MV-4-11 (cell line): ENCODE measurements at places on chromosomes 11 and 22.

- no peak for DNase-seq
Observed at GRCh38 chr22:41808400-41808799, 7.9 kb downstream of the CCDC134 start.

DNA sequence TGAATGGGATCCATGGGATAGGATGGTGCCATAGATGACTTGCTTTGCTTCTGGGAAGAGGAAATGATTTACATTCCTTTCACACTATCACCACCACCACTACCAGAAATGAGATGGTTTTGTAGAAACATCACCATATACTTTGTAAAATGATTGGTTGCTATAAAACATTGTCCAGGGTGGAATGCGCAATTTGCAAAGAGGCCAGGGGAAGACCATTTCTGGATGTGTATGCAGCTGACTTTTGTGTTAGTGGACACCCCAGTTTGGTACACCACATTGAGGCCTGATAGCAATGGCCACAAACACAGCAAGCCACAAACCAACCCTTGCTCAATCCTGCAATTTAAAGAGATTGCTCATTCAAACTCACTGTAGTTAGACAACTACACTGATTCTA lies 56.7 kb upstream of the RCN1 start:
- peak; percentile 61 for DNase-seq

- DNase-seq: peak; percentile 73
Observed at GRCh38 chr11:114081641-114082414, 22.3 kb downstream of the ZBTB16 start.

GRCh38 chr11:3959015-3959902 lies 103.8 kb downstream of the STIM1 start:
- no peak for DNase-seq

- DNase-seq: no peak
Observed at GRCh38 chr11:65445604-65446445, 23.2 kb downstream of the NEAT1 start.

- peak; percentile 56 for DNase-seq
Observed at GRCh38 chr11:2196970-2197770, 25.6 kb upstream of the TH start.

- DNase-seq: no peak
Observed at GRCh38 chr11:123382555-123383074, 47.5 kb upstream of the GRAMD1B start.

DNA sequence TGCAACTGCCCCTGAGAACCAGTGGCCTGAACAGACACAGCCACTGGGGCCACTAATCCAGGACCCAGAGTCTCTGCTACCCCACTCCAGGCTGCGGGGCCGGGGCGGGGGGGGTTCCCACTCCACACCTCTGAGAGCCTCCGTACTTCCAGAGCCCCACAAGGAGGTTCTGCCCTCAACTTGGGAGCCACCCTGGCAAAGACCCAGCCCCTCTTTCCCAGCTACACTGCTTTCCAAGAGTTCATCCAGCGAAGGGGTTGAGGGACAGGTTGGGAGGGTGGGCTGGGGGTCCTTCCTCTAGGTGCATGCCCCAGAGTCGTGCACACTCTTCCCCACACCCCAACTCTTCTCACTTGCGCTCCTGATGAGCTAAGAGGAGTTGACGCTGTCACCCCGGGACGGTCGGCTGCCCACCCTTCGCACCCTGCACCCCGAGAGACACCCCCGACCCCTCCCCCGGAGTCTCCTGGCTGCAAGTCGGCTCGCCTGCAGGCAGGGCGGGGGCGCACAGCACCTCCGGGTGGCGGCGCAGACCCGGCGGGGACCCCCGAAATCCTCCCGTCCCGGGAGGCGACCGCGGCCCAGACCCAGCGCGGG lies 531 bp downstream of the RAB3IL1 start:
- DNase-seq: no peak

DNA sequence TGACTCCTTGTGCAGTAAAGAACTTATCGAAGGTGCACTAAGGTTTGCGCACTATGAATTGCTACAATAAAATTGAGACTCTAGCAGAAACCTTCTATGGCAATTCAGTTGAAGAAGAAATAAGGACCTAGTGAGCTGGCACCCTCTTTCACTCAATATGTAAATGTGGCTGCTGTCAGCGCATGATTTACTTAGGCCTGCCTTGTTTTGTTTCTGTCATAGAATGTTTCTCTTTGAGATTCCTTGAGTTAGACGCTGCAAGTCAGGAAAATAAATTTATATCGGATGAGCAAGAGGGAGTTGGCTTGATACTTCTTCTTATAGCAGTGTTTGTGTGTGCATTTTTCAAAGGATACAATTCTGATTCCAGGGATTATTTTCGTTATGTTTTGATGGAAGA lies 322.1 kb downstream of the BLID start:
- DNase-seq: no peak

DNA sequence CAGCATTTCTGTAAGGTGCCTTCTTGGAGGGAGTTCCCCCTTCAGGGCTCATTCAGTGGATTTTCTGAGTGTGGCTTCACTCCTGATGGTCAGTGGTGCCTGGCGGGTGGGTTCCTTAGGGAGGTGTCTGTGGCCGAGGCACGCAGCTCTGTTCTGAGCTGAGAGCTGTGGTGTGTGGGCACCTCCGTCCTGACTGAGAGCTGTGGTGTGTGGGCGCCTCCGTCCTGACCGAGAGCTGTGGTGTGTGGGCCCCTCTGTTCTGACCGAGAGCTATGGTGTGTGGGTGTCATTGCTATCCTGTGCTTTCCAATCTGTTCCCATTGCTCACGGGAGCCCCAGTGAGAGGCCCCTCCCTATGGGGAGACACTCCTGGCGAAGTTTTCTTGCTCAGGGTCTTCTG lies 39.8 kb downstream of the MUC6 start:
- DNase-seq: no peak

- DNase-seq: no peak
Observed at GRCh38 chr22:30170129-30170528, 76.4 kb downstream of the LIF start.

- DNase-seq: peak; percentile 30
Observed at GRCh38 chr11:14973621-14974514, 1.7 kb upstream of the CALCA start.

- DNase-seq: no peak
Observed at GRCh38 chr11:19675397-19675796, 37.2 kb upstream of the NAV2 start.

- DNase-seq: no peak
Observed at GRCh38 chr11:125224391-125225021, 60.0 kb downstream of the PKNOX2 start.

GRCh38 chr11:34787348-34787747 lies 128.8 kb downstream of the APIP start:
- DNase-seq: no peak

DNA sequence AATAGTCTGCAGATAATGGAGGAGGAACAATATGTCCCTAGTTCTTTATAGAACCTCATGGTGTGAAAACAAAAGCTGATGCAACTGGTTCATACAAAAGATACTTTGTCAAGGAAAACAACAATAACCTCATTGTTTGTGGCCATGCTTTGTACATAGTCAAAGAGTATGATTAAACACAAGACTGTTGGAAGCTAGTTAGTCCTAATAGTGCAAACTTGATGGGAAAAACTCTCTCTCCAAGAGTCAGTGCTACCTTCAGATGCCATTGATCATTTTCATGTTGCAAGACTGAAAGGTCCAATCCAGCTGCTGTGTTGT lies 20.1 kb upstream of the PLAAT2 start:
- no peak for DNase-seq

- no peak for DNase-seq
Observed at GRCh38 chr11:99739464-99740089, 718.8 kb downstream of the CNTN5 start.

DNA sequence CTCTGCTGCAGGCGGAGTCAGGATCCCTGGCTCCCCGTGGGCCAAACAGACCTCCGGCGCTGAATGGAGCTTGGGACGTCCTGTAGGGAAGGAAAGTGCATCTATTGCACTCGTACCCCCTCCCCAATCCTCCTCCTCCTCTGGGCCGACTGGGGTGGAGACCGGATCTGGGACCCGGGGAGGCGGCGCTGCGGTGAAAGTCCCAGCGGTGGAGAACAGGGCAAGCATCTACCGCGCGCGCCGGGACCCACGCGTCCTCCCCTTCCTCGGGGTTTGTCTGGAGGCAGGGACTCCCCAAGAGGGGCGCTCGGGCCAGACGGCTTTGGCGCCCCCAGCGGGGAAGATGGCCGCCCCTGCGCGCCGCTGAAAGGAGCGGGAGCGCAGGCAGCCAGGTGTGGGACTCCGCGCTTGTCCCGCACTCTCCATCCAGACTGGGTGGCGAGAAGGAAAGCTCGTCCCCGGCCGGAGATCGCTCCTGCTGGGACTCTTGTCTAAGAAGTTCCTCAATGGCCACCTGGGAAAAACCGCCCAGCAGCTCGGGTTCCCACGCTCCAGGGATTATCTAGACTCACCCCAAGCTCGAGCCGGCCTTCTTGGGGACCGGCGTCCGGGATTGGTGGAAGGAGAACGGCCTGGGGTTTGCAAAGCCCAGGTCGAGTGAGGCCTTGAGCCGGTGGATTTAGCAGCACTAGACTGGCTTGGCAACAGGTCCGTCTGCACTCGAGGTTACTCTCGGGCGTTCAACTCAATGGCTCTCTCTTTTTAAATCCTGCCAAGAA lies 718 bp downstream of the FADS2 start:
- peak; percentile 14 for DNase-seq

DNA sequence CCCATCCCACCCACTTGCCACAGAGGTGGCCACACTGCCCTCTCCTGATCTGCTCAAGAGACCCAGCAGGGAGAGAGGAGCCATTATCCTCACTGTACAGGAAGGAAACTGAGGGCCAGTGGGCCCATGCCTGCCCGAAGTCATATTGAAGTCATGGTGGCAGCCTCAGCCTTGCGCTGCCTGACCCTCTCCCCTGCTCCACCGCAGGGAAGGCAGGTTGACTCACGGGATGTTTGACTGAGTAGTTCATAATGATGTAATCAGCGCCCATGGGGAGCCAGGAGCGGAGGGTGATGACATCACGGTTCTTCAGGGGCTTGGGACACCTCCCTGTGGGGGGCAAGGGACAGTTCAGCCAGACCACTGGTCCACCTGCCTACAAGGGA lies 6.1 kb upstream of the ARAP1 start:
- no peak for DNase-seq

DNA sequence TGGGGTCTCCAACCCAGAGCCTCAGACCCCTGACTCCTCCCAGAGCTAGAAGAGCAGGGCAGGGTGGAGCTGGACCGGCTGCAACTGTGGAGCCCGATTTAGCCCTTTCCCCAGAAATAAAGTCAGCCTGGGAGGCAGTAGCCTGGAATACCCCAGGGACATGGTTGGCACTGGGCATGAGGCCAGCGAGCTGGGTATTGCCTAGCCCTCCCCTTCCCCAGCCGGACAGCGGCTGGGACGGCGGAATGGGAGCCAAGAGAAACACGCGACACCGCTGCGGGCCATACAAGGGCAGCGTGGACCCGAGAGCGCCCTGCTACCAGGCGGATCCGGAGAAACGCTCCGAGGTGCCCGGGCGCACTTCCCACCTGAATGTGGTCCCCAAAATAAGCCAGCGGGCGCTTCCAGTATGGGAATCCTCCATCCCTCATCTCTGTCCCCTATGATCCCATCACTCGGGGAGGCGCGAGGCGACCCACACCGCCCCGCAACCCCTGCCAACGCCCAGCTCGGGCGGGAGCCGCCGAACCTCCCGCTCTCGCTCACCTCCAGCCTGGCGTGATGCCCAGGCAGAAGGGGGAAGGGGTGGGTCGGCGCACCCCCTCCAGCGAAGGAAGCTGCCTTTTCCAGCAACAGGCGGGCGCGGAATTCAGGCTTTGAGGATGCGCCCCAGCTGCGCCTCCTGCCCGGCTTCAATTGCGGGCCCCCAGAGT lies 758 bp downstream of the MCAM start:
- no peak for DNase-seq

DNA sequence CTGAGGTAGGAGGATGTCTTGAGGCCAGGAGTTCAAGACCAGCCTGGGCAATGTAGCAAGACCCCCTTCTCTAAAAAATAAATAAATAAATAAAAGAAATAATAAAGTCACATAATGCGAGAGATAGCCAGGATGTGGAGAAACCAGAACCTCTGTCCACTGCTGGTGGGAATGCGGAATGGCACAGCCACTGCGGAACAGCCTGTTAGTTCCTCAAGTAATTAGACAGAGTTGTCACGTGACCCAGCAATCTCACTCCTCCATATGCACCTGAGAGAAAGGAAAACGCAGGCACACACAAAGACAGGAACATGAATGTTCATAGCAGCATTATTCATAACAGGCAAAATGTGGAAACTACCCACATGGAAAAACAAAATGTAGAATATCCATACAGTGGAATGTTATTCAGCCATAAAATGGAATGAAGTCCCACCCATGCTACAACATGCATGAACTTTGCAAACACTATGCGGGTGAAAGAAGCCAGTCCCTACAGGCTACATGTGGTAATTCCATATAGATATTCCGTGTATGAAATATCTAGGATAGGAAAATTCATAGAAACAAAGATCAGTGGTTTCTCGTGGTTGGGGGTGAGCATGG lies 27.4 kb downstream of the LIF start:
- DNase-seq: no peak

DNA sequence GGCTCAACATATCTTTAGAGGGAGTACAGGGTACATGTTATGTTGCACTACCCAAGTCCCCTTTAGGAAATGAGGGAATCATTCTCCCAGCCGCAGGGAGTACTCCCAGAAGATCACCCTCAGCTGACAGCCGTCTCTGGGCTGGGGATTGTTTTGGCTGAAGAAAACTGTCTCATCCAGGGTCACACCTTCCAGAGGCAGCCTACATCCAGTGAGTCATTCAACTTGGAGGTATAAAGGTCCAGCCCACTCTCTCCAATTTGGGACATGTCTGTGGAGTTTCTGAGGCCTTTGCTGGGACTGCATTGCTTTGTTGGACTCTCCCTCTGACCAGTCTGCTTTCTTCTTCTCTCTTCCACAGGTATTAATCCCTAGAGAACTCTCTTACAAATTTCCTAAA lies 42.1 kb downstream of the RASSF10 start:
- DNase-seq: no peak

- no peak for DNase-seq
Observed at GRCh38 chr11:133081730-133082452, 450.4 kb downstream of the OPCML start.
